Activated gamma-delta T cell (primary cell): ENCODE measurements at places on chromosomes 16 and 17.

DNA sequence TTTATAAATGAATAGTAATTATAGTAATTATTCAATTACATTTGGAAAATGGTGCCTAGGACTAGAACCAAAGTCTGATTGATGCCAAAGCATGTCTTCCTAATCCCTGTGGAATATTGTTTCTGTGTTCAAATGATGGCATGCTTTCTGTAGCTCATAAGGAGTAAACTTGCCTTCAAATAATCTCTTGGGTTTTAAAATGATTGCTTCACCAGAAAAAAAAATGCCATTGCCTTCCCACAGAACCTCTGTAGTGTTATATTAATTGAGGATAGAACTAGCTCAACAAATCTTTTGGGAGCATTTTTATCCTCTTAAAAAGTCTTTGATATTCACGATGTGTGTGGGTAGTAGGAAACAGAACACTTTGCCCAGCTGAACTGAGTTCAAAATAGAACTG is 7.7 kb upstream of the TMEM100 start:
- DNase-seq, result no peak

DNA sequence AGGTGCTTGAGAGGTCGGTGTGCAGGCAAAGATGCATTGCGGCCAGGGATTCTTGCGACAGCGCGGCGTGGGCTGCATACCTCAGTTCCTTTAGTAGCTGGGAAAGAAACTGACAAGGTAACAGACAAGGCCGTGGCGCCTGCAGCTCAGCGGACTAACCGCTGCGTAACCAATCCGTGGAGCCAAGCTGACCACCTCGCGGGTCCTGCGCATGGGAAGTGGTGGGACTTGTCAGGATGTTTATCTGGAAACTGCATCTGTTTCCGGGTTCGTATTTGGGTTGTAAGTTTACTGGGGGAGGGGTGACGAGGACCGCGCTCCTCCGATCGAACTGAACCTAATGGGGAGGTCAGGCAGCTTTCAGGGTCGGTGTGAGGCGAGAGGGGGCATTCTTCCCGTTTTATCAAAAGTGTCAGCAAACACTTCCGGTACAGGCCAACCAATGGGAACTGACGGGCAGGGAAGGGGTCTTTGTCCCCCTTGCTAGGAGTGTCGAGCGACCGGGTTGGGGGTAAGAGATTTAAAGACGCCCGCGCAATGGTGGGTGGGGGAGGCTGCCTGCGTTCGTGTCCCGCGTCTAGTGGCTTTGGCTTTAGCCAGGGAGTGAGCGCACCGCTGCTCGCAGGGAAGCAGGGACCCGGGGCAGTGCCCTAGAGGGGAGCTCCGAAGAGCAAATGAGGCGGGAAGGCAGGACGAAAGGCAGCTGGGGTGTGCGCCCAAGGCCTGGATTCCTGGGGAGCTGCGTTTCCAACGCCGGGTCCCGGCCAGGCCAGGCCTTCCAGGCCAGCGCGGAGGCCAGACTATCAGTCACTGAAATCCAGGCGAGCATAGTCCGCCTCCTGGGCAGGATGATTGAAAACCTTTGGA is 7.0 kb downstream of the IRX6 start:
- DNase-seq, result no peak

- no peak for DNase-seq
Measured at GRCh38 chr17:82666931-82667667, 18.9 kb upstream of the WDR45B start.

DNA sequence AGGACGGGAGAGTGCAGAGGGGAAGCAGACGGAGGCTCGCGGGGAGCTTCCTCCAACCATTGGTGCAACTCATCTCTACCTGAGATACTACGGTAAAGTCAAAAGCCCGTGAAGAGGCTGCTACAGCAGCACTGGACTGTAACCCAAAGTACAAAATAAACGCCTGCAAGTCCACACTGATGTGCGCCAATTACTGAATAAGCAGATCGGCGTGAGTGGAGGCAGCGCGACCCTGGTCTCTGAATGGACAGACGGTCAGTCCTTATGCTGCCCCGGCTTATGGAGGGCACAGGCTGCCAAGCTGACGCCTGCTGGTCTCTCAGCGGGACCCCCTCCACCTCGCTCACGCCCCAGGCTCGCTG is 58.5 kb downstream of the LMF1 start:
- DNase-seq, result no peak

- DNase-seq, result no peak
Measured at GRCh38 chr17:58661499-58661898, 30.3 kb downstream of the TEX14 start.
